Stimulated activated CD4-positive, alpha-beta T cell treated with anti-CD3 and anti-CD28 coated beads, Interleukin-12 subunit alpha, Interleukin-12 subunit beta, amount 100 ng/mL, for 24 hours (primary cell): ENCODE measurements at places on chromosomes 3 and 15.

- no peak for DNase-seq
Observed at GRCh38 chr3:107496855-107497254, 25.9 kb upstream of the BBX start.

DNA sequence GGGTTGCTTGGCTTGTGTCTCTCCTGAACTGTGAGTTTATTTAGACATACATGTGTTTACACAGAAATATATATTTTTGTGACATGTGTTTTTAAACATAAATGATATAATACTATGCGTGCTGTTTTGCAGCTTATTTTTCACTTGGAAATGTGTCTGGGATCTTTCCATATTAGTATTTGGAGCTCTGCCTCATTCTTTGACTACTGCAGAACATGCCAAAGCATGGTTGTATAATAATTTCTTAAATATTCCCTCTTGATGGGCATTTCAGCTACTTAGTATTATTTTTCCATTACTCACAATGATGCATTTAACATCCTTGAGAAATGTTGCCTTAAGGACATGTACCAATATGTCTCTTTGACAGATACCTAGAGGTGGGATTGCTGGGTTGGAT is 19.5 kb downstream of the ANAPC13 start:
- DNase-seq = no peak

DNA sequence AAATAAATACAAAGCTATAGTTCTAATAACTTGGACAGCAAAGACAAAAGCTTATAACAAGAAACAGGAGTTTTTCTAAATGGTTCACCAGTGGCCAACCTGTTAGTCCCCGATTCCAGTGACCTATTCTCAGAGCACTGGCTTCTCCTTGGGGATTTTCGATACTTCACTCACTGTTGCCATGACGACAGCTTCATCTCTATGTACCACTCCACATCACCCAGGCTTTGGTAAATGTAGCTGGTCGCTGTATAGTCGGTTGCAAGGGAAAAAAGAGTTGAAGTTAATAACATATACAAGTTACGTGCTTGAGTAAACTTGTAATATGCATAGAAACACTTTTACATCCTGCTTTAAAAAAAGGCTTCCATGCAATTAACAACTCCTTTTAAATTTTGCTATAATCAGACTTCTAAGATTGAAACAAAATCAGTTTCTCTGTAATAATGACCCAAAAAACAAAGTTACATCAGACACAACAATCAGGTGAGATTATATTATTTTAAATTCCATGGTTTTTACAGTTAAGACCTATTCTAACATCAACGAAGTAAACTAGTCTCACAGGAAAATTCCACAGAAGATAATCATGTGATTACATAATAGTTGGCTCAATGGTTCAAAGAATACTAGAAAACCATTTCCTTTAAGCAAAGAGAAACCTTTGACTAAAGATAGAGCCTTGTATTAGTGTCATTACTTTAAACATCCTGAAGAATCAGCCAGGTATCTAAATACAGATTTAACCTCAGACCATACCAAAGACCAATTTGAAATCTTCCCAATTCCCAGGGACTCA is 2.9 kb downstream of the CCNL1 start:
- DNase-seq = no peak

GRCh38 chr3:26350853-26351252 is 271.7 kb upstream of the LRRC3B start:
- no peak for DNase-seq

DNA sequence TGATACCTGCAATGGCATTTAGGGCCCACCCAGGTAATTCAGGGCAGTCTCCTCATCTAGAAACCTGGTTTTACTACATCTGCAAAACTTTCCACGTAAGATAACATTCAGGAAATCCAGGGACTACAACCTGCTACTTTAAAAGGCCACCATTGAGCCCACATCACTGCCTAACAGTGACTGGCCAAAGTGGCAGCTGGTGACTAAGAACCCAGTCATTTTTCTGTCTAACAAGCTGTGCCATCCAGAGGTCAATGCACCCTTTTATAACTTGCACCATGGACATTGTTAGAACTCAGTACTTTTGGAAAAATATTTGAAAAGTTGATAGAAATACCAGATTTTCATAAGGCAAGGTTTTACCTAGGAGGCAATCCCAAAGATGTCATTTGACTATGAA is 492.4 kb downstream of the OTOL1 start:
- DNase-seq = no peak

- DNase-seq = no peak
Observed at GRCh38 chr3:43497905-43498365, 123.9 kb downstream of the ANO10 start.

DNA sequence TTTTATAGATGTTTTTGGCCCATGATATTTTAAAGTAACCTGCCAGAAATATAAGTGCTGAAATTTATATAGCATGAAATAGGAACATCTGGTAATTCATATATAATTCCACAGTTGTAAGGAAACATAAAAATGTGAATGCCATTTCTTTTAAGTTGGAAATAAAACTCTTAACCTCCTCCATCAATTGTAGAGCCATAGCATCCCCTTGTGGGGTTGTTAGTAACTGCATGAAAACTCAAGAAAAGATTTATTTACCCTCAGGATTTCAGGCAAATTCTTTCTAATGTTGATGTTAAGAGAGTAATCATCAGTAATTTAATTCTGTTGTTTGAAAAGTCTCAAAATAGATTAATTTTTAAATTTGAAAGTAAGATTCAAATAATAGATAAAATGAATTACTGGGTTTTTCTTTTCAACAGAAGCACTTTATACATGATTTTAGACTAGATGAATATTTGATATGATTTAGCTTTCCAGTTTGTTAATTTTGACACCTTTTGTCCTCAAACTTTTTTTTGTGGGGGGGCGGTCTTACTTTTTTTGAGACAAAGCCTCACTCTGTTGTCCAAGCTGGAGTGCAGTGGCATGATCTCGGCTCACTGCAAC is 74.7 kb downstream of the RASA2 start:
- no peak for DNase-seq

DNA sequence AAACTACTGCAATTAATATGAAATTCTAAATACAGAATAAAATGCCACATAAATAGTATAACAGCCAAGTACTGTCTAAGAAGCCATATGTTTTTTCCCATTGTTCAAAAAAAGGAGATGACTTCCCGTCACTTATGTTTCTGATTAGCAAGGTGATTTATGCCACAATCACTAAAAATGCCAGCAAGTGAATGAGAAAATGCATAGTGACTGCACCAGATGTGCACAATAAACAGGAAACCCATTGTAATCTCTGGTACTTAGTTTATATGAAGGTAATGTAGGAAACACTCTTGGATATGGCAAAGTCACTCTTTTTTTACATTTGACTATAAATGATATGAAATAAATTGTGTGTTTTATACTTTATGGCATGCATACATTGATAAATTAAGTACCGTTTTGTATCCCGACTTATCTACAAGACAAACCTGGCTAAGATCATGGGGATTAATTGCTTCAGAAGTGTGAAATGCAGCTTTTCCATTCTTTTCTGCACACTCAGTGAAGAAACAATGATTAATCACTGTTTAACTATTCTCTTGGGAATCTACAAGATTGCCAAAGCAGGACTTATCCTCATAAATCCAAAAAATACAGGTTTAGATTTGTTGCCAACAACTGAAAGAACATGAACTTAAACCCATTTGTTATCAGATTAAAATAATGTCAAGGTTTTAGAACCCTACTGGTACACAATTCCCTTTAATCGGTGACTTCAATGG is 164.5 kb downstream of the TBC1D5 start:
- DNase-seq = no peak

GRCh38 chr3:177145381-177145780 is 51.9 kb downstream of the TBL1XR1 start:
- no peak for DNase-seq

DNA sequence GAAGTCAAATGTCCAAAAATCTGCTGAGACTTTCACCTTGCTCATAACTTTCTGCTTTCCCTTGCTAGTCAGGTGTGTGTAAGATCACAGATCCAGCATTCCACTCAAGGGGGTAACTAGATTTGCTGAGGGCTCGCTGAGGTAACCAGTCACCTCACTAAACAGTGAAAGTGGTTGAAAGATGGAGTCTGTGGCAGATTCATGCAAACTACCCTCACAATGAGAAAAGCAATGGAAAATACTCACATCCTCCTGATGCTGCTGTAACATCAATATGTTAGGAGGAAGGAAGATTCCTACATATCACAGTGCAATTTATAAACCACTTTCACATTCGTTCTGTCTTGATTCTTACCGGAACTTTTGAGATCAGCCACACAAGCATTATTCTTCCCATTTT is 174.3 kb upstream of the BCL6 start:
- DNase-seq = no peak

- no peak for DNase-seq
Observed at GRCh38 chr15:84883466-84883865, 996 bp upstream of the SLC28A1 start.

DNA sequence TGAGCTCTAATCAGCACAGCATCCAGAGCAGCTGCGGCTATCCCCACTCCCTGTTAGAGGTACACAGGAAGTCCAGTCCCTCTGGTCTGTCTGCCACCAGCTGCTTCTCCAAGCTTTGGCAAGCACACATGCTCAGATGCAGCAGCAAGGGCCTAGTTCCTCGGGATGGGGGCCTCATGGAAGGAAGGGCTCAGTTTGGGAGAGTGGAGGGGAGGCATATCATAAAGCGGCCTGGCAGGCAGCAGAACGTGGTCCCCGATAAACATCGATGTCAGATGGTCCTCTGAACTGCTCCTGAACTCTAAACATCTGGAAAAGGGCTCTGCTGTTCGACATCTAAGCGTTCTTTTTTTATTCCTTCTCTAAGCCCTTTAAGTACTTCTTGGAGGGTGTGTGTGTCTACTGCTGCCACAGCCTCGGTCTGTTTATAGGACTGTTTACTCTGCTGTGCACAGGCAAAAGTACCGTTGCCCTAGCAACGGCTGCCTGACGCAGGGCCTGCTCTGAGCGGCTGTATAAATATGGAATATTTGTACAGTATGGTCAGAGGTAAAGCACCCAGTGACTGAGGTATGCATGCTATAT is 74.6 kb downstream of the PRICKLE2 start:
- no peak for DNase-seq

GRCh38 chr3:197835509-197835908 is 44.5 kb downstream of the LRCH3 start:
- DNase-seq = no peak

DNA sequence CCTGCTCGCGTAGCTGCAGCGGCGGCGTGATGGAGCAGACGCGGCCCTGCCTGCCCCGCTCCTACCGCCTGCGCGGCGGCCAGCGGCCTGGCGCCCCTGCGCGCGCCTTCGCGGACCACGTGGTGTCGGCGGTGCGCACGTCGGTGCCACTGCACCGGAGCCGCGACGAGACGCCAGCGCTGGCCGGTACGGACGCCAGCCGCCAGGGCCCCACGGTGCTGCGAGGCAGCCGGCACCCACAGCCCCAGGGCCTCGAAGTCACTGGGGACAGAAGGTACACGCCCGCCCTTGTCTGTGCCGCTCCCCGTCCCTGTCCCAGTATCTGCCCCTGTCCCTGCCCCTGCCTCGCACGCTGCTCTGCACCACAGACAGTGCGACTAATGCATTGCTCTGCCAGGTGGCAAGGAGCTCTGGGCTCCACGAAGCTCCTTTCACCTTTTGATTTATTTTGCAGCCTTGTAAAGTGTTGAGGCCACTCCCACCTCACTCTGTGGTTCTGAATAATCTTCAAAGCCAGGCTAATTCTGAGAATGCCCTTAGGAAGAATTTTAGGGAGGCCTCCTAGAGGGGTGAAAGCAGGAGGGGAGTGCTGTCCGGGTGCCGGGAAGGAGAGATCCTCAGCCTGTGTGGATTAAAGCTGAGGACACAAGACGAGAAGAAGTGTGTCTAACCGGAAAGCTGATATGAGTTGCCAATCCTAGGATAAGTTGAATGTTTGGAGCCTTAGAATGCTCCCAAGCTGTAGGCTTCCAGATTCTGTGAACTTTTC is 100.0 kb downstream of the THSD4 start:
- no peak for DNase-seq

- DNase-seq = no peak
Observed at GRCh38 chr3:193599393-193599792, 6.4 kb downstream of the OPA1 start.

DNA sequence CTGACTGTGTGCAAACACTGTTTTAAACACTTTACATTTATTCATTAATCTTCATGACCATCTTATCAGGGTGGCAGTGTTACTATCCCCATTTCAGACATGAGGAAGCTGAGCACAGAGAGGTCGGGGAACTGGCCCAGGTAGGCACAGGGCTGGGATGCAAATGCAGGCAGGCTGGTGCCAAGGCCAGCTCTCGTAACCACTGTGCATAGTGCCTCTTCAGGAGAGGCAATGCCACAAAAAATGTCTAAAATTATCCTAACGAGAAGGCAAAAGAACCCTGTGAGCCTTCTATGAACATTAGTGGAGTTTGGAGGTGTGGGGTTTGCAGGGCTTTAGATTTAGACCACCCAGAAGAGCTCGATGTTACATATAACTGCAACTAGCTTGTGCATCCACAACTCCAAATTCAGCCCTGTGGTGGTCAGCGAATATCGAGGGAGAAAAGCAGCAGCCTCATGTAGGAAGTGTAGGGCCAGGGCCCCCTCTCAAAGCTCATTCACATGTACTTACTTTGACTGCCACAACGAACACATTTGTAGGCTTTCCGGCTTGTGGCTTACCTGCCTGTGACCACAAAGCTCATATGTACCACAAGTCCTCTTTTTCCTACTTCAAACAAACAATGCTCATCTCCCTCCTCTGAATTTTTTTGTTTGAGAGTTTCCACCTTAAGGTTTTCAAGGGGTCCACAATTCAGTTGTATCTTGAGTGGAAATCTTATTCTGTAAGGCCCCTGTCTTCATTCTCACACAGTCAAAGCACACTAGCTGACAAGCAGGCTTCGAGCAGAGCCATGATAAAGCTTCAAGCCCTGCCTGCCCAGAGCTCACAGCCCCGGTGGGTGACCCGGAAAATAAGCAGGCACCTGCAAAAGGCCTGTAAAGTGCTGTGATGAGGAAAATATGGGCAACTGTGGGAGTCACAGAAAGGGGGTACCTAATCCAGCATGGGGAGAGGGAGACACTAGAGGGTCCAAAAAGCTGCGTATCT is 722.9 kb upstream of the CFAP20DC start:
- no peak for DNase-seq

DNA sequence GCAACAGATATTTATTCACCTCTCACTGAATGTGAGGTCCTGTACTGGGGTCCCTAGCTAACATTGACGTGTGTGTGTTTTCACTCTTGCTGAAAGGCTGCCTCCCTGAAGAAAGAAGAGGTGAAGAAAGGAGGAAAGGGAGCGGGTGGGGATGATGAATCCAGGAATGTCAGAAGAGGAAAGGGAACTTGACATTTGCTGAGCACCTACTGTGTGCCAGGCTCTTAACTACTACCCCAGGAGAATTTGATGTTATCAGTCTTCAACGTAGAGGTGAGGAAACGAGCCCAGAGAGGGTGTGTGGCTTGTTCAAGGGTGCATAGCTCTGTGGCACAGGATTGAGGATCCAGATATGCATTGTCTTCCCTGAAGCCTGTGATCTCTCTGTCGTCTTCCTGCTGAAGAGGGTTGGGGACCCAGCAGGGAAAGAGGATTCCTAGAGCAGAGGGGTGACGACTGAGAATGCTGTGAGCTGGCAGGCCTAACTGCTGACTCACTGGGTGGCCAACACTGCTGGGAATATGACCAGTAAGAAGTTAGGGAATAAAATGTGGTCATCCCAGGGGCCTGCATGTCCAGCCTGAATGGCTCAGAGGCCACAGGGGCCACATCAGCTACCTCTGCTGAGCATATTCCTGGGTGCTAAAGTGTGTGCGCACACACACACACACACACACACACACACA is 6.6 kb upstream of the ATP2B2 start:
- DNase-seq = no peak
